ENCODE measurements at places on chromosomes 16 and 17.

- no peak for DNase-seq
Measured at GRCh38 chr16:65116818-65117430, 4.9 kb downstream of the CDH11 start.

GRCh38 chr17:76179496-76180467, 38.7 kb upstream of the FOXJ1 start:
- peak; percentile 21 for DNase-seq

GRCh38 chr17:20952183-20952582, 90.6 kb downstream of the USP22 start:
- DNase-seq, result no peak

DNA sequence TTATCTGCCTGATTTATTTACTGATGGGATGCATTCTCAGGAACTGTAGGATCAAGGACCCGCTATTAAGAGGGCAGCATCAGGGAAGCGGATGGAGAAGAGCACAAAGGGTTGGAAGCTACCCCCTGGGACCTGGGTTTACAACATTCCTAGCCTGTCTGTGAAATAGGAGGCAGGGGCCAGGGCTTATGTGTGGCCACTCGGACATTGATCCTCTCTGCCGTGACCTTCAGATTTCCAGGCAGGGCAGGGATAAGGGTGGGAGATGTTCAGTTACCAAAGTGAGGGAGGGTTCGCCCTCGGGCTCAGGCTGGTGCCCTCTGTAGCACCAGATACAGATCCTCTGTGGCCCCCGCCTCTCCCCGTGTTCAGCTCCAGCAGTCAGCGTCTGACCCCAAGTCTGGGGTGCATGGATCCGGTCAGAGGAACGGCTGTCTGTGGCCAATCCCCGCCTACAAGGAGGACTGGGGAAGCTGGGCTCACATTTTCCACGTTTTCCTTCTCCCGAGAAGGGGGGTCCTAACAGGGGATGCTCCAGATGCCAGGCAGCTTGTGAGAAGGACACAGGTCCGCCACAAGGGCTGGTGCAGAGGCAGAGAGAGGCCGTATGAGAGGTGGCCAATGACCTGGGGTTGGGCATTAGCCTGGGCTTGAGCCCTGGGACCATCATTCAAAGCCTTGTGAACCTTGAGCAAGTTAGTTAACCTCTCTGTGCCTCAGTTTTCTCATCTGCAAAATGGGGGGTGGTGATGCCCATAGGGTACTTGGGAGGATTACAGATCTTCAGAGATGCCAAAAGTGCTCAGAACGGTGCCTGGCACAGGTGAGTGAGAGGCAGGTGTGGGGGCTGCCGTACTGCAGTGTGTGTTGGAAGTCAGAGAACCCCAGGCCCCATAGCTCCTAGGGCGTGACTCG, 48.3 kb downstream of the ATP2C2 start:
- DNase-seq, result no peak

DNA sequence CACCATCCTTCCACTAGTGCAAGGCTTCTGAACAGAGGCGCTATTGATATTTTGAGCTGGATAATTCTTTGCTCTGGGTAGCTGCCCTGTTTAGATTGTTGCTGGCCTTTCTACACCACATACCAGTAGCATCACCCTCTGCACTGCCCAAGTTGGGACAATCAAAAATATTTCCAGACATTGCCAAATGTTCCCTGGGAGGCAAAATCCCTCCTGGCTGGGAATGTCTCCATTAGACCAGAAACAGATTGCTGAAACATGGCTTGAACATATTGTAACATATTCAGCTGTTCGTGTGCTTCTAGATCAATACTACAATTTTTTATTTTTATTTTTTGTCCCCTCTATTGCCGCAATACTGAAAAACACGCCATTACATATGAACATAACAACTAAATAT, 174.6 kb downstream of the ABCA8 start:
- DNase-seq, result no peak

DNA sequence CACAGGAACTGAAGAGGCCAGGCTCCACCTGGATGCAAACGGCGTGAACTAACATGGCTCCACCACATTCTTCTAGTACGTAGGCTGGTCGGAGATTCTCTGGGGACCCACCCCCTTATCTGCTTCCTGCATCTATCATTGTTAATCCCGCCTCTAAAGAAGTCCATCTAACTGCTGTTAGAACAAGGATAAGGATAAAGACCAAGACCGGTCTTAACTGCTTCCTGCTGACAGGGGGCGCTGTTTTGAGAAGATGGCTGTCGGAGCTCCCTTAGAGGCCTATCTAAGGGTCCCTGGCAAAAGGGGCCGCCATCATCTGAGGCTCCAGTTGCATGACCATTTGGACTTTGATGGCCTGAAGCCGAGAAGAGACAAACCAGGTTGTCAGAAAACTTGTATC, 25.8 kb upstream of the TNFSF12 start:
- peak; percentile 90 for DNase-seq

DNA sequence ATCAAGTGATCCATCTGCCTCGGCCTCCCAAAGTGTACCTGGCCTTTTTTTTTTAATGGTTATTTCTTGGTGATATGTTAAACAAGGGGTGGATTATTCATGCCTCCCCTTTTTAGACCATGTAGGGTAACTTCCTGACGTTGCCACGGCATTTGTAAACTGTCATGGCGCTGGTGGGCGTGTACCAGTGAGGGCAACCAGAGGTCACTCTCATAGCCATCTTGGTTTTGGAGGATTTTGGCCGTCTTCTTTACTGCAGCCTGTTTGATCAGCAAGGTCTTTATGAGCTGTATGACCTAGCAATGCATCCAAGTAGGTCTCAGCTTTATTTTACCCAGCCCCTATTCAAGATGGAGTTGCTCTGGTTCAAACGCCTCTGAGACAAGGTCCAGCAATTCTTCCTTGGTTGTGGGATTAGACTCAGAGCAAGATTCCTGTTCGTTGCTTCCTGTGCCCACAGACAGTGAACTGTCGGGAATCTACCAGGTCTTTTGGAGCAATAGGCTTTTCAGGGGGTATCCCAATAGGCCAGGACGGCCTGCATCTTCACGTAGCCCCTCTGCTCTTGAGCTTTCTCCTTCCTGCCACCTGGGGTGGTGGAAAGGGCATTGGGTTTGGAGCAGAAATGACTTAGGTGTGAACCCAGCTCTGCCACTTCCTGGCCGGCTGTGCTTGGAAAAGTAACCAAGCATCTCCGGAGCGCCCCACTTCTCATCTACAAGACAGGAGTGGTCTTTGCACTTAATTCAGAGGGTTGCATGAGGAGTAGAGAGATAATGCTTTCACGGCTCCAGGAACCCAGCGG, 52.9 kb upstream of the SEC14L1 start:
- no peak for DNase-seq

DNA sequence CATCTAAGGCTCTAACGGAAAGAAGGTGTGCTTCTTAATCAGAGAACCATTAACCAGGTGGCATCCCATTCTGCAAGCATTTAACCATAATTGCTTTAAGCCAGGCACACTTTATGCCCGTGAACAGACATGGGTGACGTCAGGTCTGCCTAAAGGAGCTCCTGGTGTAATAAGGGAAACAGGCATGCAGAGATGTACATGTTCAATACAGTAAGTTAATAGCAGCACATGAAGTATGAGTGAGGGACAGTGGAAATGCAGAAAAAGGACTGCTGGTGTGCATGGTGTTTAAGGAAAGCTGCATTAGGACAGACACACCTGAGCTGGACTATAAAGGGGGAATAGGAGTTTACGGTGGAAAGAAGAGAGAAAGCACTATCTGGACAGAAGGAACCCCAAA, 18.6 kb downstream of the DYNLRB2 start:
- no peak for DNase-seq

DNA sequence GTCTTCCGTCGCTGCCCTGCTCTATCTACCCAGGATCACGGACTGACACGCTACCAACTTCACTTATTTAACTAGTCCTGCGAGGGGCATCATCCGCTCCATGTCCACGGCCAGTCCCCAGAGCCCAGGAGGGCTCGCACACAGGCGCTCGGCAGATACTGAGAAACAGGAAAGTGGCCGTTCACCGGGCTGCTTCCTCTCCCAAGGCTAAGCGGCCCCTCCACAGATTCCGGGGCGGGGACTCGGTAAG, 388 bp downstream of the OXLD1 start:
- peak; percentile 71 for DNase-seq

GRCh38 chr16:61645561-61645960, 390.7 kb downstream of the CDH8 start:
- no peak for DNase-seq

DNA sequence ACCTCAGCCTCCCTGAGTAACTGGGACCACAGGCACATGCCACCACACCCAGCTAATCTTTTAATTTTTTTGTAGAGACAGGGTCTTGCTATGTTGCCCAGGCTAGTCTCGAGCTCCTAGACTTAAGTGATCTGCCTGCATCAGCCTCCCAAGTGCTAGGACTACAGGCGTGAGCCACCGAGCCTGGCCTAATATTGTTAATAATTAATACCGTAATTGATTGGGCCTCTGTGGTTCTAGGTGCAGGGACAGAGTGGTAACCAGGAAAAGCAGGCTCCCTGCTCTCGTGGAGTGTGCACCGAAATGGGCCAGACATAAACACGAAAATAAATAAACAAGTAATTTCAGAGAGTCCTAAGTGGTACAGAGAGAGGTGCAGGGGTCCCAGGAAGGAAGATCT, 241.0 kb downstream of the GSG1L start:
- no peak for DNase-seq

DNA sequence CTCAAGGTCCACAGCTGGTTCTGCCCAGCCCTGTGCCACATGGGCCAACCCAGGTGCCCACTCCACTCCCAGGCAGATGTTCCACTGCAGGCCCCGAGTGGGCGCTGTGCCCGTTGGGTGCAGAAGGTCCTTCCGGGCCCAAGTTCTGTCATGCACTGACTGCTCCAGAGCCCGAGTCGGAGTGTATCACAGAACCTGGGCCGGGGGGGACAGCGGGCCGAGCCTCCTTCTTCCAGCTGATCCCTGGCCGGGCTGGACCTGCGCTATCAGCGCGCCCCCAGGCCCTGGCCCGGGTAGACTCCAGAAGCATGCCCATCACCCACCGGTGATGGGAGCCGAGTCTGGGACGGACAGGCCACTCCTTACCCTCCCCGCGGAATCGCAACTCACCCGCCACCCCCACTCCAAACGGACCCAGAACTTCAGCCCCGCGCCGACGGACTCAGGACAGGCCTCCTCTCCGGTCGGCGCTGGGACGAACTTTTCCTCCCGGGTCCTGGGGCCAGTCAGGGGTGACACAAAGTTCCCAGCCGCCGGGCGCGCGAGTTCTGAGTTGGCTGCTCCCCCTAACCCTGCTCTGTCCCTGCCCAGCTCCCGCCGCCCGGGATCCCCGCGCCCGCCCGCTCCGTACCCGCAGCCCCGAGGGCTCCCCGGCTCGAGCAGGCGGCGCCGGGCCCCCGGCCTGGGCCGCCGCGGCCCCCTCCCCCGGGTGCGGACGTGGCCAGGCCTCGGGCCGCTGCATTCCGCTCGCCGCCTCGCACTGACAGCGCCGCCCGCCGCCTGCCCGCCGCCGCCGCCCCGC, at the start of gene COPZ2:
Gene COPZ2, minus strand, starts transcription at position 762 of the 802 bp plus-strand sequence. Its CDS starts 20 bp downstream, at position 742.
- DNase-seq, result no peak

GRCh38 chr17:51463353-51463752, 203.0 kb downstream of the UTP18 start:
- no peak for DNase-seq

DNA sequence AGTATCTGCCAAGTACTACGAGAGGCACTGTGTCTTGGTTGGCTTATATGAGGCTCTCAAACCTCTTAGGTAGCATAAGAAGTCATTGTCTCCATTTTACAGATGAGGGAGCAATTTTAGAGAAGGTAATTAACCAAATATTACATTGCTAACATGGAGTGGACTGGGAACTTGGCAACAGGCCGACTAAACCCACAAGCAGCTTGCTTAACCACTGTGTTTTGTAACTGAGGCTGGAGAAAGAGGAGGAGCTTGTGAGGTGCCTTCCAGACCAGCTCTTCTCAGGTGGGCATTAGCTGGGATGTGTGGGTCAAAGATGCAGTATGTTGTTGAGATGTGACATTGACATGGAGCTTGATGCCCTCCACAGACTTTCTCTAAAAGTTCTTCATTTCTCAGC, 835.6 kb upstream of the RBFOX1 start:
- DNase-seq, result no peak

DNA sequence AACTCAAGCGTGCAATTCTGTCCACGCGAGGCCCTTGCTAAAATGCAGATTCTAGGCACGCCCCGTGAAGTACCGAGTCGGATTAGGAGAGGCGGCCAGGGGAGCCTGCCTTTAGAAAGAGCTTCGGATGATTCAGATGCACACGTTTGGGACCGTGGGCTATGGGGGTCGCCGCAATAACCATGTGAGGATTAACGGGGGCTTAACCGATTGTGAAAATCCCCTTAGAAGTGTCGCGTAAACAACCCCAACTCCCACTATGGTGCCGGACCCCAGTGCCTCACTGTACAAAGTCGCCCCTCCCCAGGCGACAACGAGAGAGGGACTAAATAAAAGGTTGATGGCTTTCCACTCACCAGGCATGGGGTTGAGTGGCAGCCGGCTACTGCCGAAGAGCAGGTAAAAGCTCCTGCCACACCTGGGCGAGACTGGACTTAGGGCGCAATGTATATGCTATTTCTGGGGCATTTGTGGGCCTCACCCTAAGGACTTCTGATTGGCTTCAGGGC, 635 bp upstream of the SP2 start:
- no peak for DNase-seq

DNA sequence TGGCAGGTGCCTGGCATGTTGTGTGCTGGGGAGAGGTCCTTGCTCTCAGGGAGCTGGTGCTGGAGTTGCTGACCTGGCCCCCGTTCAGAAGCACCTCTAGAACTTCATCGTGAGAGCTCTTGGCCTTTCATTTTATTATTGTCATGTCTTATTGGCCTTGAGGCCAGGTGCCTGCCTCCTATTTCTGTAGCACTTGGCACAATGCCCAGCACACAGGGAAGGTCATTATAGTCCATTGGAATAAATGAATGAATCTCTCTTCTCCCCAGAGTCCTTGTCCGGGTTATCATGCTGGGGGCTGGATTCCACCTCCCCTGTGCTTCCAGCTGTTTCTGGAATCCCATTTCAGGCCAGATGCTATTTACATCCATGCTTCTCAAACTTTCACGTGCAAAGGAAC, 169.2 kb downstream of the HAPSTR1 start:
- DNase-seq, result no peak

- DNase-seq, result no peak
Measured at GRCh38 chr17:48729335-48730239, 1.0 kb upstream of the HOXB13 start.

- DNase-seq, result no peak
Measured at GRCh38 chr16:56912746-56913708, 18.9 kb upstream of the HERPUD1 start.

GRCh38 chr17:60817192-60817591, 139.5 kb downstream of the BCAS3 start:
- no peak for DNase-seq

DNA sequence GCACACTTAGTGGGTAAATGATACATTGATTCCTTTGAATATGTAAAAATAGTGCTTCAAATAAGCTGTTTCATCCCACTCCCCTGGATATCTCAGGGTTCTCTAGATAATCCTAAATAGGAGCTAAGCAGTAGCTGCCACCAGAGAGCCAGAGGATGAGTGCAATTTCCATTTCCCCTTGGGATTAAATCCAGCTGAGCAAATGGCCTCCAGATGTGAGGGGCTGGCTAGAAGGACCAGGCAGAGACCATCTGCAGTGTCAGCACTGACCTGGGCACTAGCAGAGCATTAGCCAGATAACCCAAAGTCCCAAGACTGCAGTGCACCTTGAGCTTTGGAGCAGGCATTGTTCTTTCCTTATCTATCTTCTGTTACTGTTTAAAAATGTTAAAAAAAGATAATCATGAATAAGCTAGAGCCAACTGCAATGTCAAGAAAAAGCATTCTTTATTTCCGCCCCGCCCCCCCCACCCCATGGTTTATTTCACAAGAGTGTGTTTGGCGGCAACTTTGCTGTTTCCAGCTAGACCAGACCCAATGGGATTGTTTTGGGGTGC, 19.5 kb downstream of the GPR179 start:
- DNase-seq, result no peak
